ENCODE measurements at places on chromosomes 2 and 18.

- DNase-seq = no peak
These were observed 166.2 kb downstream of the CDCA7 start for GRCh38 chr2:173520918-173521317.

- no peak for DNase-seq
These were observed 49.6 kb upstream of the ZNF638 start for GRCh38 chr2:71281950-71282349.

- no peak for DNase-seq
These were observed 98.1 kb downstream of the COL6A3 start for GRCh38 chr2:237315829-237316225.

GRCh38 chr18:71209944-71210343, 921.1 kb downstream of the SOCS6 start:
- no peak for DNase-seq

- no peak for DNase-seq
These were observed 6.3 kb downstream of the TPRKB start for GRCh38 chr2:73730810-73731209.

DNA sequence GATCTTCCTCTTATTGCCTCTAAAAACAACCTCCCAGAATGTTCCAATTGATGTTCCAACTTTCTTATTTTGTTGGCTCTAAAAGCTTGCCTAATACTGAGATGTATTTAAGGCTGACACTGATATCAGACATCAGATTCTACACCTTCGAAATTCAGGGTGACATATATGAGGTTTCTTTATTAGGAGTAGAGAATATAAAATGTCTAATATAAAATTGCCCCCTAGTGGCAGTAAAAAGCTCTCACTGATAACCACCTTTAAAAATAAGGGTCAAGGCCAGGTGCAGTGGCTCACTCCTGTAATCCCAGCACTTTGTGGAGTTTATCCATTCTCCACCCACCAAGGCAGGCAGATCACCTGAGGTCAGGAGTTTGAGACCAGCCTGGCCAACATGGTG, 789.7 kb upstream of the SLC39A10 start:
- no peak for DNase-seq

DNA sequence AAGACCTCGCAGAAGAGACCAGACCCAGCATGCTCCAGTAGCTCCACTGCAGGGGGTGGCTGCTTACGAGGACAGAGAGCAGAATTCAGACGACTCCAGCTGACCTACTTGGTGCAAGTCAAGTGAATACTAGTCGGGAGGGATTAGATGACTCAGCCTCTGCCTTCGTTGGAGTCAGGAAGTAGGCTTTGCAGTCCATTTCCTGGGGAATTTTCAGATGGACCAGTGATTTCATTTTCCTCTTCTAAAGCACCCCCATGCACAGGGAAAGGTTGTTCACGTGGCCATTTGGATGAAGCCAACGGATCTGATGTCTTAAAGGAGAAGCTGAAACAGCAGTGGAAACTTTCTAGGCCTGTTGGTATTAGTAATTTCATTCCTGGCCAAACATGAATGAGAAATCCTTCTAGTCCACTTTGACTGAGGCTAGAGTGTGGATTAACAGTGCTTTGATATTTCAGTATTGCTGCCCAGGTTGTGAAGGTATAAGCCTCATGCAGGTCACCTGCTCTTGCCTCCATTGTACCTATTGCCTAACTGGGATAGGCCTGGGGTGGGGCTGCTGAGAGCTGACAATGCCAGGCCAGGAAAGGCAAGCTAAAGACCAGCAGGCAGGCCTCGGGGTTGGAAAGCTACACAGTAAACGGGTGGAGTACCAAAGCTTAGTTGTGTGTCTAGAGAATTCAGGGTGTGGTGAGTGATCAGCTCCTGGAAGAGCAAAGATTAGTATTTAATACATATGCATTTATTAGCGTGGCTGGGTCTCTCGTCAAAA, 117.6 kb upstream of the FOSL2 start:
- DNase-seq = peak; percentile 95

Measured in inflammatory macrophage treated with lipopolysaccharide for 1 hour (primary cell).